ENCODE measurements at places on chromosomes 1 and 21.
A peak's percentile ranks its signal among the peaks of the same experiment; 100 is the strongest.

DNA sequence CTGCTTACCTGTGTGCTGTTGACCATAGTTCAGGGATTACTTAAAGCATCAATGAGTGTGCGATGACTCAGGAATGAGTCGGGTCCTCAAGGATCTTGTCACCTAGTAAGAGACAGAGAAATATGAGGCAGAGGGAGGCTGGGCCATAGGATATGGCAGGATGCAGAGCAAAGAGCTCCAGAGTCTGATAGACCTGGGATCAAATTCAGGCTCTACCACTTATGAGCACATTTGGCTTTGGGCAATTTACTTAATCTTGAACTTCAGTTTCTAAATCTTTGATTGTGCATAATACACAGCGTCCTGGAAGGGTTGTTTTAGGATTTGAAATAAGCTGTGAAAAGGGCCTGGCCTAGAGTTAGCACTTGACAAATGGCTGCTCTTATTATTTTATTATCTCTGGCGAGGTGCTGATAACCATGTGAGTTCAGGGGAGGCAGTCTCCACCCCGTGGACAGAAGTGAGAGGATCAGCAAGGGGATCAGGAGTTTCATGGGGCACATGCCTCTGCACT lies 94.5 kb downstream of the ROR1 start:
- DNase-seq: no peak

- DNase-seq: peak; percentile 23
These were observed 23.3 kb downstream of the CYP2J2 start for GRCh38 chr1:59903141-59903754.

- DNase-seq: peak; percentile 87
These were observed 1.5 kb downstream of the RGS2 start for GRCh38 chr1:192810253-192810880.

DNA sequence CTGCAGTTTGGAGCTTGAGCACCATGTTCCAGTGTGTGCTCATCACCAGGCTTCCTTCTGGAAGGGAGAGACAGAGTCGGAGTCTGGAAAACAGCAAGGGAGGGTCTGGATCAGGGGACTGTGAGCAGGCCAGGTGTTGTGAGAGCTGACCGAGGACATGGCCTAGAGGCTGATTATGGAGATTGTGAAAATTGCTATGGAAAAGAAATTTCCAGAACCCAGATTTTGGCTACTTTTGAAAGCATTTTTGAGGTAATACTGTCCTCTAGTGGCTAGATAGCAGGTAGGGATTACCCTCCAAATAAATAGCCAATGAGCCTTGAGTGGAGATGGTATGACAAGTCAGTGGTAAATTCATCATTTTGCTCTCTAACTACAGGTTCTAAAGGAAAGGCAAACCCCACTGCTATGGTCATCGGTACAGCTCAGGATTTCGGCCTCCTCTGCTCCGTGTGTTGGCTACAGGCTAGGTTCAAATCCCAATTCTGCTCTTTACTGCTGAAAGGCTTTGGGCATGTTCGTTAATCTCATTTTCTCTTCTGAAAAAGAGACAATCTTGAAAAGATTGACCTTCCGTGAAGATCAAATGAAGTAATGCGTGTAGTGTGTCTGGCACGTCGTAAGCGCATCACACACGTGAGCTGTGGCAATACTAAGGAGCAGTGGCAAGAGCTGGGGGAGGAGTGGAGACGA lies 1.0 kb upstream of the HAO2 start:
- DNase-seq: peak; percentile 79

GRCh38 chr1:164637461-164638375 lies 78.7 kb downstream of the PBX1 start:
- DNase-seq: peak; percentile 73

DNA sequence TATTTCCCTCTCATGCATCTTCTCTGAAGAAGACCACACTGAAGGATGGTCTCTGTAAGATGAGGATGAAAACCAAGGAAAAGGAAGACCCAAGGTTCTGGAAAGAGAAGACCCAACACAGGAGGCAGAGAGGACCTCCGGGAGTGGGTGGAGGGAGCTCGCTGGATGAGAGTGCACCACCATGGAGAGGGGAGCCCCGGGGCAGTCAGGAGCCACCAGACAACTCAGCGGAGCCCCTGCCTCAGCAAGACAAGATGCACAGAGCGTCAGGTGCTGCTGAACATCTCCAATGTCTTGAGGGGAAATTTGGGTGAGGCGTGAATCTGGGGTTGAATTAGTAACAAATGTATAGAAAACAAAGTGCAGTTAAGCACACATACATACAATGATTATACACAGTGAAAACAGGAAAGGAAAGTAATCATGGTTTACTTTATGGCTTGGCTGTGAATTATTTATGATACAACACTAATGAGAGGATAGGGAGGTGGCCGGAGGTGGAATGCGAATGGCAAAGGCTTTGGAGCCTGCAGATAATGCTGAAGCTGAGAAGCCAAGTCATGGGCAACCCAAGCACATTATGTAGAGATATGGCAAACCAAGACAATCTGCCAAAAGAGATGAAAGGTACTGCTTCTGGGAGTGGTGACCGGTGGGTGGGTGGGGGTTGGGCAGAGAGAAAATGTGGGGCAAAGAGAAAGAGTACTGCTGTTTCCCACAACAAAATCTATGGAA lies 80.4 kb upstream of the EDN2 start:
- no peak for DNase-seq

GRCh38 chr1:55081188-55081904 lies 42.0 kb downstream of the PCSK9 start:
- DNase-seq: no peak

- peak; percentile 88 for DNase-seq
These were observed 475.4 kb upstream of the NR5A2 start for GRCh38 chr1:199551967-199552565.

DNA sequence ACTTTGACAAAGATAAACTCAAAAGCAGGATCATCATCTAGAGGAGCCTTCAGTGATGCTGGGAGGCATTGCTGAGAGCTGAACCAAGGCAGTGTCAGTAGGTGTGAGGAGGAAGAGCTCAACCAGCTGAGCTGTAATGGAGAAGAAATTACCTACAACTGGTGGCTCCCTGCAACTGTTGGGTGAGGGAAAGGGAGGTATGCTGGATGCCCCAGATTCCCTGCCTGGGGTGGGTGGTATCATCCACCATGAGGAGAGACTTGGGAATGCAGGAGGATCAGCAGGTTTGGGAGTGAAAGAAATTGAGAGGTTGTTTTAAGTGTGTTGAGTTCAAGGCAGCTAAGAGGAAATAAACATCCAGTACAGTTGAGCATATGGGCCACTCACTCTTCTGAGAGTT lies 199.8 kb downstream of the DNM3 start:
- no peak for DNase-seq

GRCh38 chr21:37552496-37553029 lies 186.0 kb downstream of the DYRK1A start:
- no peak for DNase-seq

- no peak for DNase-seq
These were observed 30.0 kb downstream of the TENT5C start for GRCh38 chr1:117635805-117636204.

DNA sequence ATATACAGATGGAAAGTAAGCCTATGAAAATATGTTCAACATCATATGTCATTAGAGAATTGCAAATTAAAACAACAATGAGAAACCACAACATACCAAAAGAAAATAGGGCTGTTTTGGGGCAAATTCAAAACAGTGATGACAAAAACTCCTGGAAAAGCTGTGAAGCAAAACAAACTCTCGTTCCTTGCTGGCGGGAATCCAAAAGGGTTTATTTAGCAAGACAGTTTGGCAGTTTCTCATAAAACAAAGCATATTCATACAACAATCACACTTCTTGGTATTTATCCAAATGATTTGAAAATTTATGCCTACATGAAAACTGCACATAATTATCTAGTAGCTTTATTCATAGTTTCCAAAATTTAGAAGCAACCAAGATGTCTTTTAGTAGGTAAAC lies 44.4 kb downstream of the COL11A1 start:
- DNase-seq: peak; percentile 12

- no peak for DNase-seq
These were observed 8.6 kb downstream of the ZZZ3 start for GRCh38 chr1:77673716-77674355.

DNA sequence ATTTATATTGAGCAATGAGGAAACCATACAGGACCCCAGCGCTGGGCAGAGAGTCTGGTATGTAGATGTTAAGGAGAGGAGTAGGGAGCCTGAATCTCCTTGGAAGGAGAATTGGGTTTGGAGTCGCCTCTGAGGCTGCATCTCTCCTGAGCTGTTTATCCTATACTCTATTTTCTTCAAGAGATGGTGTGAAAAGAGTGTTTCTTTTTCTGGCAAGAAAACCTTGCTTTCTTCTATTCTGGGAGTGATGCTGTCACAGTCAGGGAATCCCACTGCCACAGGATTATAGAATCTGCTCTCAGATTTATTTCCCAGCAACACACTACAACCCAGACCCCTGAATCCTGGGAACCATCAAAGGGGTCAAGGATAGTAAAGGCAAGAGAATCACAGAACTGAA lies 3.3 kb downstream of the LURAP1 start:
- DNase-seq: no peak

DNA sequence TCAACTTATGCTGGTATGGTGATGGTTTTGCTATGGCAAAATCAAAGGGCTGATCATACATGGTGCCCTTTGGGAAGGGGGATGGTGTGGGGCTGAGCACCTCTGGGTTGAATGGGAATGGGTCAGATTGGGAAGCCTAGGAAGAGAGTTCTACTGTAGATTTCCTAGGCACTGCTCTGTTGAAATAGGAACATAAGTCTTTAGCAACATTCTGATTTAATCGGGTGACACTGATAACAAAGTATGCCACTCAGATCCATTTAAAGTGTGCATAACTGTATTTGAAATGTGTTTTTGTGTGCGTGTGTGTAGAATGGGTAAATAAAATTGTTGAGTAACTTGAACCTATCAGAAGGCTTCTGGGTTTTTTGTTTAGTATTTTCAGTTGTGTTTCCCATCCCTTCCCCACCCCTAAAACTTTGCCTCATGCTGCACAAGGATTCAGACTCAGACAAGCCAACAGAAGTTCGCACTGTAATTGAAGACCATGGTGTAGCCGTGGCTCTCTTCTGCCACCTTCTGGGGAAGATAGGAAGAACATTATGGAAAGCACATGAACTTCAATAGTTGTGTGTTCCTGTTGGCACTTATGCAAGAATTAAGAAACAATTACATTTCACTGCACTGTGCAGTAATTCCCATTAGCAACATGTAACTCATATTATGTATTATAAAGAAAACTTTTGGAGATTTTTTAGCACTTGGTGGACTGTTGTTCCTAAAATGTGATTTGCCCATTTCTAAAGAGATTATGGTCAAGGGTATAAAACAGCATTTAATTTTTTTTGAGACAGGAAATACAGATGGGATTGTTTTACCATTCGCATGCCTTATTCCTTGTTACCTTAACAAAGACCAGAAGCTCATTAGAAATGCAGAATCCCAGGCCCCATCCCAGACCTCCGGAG lies 10.9 kb upstream of the C4BPB start:
- peak; percentile 91 for DNase-seq

- no peak for DNase-seq
These were observed 78.3 kb downstream of the ADAMTS1 start for GRCh38 chr21:26766826-26767325.

GRCh38 chr1:183597656-183598347 lies 7.5 kb upstream of the NCF2 start:
- DNase-seq: no peak

DNA sequence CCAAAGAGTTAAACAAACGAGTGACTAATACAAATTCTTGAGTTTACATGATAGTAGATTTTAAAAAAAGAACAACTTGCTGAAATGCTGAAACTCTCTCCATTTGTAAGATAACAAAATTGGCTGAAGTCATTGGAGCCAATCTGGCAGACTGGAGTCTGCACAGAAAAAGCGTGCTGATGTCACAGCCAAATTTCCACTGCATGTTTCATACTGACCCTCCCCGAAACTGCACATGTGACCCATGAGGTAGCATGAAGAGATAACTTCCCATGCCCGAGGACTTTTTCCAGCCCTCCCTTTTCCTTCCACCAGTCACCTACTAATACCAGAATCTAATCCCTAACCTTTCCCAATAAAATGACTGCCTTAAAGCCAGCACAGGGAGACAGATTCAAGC lies 1.2 kb upstream of the LELP1 start:
- DNase-seq: no peak

GRCh38 chr1:170274131-170274501 lies 128.4 kb downstream of the NTMT2 start:
- no peak for DNase-seq

DNA sequence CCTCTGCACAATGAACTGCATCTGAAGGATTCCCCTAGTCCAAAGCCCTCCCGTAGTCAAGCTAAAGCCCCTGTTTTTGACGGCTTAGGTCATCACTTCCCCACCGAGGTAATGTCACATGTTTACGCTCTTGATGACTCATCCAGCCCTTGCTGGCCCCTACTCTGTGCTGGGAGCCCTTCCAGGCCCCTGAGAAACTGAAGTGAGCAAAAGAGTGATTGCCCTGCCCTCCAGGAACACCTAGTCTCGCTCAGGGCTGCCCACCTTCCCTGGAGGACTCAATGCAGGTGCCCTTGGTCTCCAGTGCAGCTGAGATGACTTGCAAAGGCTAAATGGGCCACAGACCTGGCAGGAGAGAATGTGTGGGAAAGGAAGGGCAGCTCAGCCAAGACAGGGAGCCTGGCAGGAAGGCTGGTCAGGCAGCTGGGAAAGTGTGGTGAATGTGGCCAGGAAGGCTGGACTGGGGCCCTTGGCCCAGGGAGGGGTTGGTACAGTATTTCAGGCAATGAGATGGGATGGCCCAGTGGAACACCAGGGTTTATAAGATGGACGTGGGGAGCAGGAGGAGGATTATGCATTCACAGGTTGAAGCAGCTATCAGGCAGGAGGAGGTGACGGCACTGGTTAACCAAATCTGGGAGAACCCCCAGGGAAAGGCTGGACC lies 345.6 kb downstream of the NPHP4 start:
- DNase-seq: no peak

GRCh38 chr1:157269656-157270375 lies 131.6 kb upstream of the ETV3 start:
- DNase-seq: no peak

GRCh38 chr1:244112636-244113035 lies 61.6 kb downstream of the ZBTB18 start:
- DNase-seq: no peak

- peak; percentile 48 for DNase-seq
These were observed 60.3 kb downstream of the FAAP20 start for GRCh38 chr1:2134266-2134620.

- peak; percentile 83 for DNase-seq
These were observed at the start of gene NTRK1 for GRCh38 chr1:156860628-156861423. Gene NTRK1 (plus strand): TSS chr1:156860865. CDS start chr1:156860935, 70 bp downstream.

GRCh38 chr1:31750858-31751510 lies 13.2 kb downstream of the ADGRB2 start:
- no peak for DNase-seq

- DNase-seq: peak; percentile 82
These were observed 35.7 kb downstream of the ZBTB8B start for GRCh38 chr1:32500387-32501209.

DNA sequence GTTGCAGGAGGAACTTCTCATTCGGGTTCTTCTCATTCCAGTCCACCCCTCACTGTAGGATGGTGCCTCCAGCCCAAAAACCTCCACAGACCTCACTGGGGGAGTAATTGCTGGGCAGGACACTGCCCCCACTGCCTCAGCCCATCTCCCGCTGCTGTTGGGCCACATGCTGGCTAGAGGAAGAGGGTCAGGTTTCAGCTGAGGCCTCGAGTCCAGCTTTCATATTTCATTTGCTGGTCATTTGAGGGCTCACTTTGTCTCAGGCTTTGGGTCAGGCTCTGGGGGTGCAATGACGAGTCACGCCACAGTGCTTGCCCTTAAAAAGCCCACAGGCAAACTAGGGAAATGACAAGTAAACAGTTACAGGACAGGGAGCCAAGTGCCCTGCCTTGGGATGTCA lies 9.3 kb downstream of the CDK18 start:
- no peak for DNase-seq
